ENCODE measurements at places on chromosomes 16 and 17.

- peak; percentile 57 for DNase-seq
Observed at GRCh38 chr17:29390851-29391631, 878 bp downstream of the TAOK1 start.

DNA sequence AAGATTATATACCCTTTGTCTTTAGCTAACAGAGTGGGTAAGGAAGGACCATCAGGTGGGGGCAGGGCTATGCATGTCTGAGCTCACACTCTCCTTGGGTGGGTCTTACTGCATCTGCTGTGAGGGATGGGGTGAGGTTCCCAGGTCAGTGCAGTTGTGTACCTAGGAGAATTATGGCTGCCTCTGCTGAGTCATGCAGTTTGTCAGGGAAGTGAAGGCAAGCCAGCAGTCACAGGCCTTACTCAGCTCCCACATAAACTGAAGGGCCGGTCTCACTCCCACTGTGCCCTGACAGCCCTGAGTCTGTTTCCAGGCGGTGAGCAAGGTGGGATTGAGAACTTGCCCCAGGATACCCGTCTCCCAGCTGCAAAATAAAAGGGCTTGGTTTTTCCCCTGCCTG lies 328.6 kb downstream of the MAP2K6 start:
- no peak for DNase-seq

DNA sequence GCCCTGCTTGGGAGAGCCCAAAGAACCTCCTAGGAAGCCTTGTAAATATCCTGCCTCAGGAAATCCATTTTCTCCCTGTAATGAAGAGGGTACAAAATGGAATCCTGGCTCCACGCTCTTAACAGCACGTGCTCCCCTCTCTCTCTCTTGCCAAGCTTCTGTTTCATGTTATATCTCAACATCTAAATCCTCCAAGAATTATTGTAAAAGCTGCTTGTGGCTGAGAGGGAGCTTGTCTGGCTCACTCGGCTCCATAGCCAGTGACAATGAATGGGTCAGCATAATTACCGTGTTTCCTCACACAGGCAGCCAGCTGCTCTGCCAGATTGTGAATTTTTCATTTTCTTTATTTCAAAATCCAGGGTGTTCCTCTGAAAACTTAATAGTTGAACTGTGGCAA lies 317.8 kb downstream of the RBFOX1 start:
- DNase-seq, result no peak

DNA sequence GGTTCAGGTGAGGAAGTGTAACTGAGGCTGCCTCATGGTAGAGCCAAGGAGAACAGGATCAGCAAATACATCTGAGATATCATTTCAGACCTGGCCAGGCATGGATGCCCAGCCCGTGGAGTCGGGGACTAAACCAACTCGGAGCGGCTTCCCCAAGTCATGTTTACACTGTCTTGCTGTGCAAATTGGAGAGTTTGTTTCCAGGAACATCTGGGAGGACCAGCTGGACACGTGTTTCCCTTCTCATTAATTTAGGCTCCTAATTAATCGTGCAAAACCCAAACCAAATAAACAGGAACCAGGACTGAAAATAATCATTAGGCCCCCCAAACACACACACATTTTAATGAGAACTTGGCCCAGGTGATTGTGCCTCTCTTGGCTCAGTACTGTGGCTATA lies 70.9 kb upstream of the SALL1 start:
- no peak for DNase-seq

DNA sequence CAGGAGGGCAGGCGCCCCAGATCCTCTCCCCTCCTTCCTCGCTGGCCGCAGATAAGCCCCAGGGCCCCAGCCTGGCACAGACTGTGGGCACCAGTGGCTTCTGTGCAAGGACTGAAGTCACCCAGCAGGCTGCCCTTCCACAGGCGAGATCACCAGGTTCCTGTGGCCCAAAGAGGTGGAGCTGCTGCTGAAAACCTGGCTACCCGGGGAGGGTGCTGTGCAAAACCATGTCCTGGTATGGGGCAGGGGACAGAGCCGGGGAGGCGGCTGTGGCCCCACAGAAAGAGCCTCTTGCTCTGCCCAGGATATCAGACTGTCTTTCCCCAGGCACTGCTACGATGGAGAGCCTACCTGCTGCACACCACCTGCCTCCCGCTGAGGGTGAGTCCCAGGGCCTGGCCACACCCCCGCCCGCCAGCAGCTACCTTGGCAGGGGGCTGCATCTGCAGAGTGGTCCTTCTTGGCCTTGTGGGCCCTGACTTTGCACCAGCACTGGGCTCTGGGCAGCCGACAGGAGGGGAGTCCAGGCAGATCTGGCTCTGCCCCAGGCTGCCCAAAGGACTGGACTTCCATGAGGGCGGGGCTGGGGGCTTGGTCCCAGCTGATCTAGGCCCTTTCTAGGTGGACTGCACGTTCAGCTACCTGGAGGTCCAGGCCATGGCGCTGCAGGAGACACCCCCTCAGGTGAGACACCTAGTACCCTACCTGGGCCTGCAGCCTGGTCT lies 615 bp downstream of the CARMIL2 start:
- no peak for DNase-seq

DNA sequence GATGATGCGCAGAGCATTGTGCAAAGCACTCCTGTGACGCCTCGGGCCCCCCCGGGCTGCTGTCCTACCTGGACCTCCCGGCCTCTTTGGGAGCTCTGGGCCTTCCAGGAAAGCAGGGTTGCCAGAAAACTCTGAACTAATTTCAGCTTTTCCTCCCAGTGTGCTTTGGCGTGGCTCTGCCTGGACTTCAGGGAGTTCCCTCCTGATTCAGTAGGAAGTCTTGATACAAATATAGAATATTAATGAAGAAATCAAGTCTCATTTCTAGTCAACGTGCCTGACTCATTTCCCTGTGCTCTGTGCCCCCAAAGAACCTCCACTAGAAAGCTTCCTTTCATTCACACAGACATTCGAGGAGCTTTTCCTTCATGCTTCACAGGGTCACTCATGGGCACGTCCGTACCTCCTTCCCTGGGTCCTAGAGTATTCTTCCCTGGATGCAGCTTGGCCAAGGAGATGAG lies 84.0 kb upstream of the NOL11 start:
- DNase-seq, result no peak

GRCh38 chr16:56898847-56899246 lies 33.1 kb upstream of the HERPUD1 start:
- DNase-seq, result no peak

GRCh38 chr16:24234737-24235136 lies 21.4 kb upstream of the CACNG3 start:
- no peak for DNase-seq

DNA sequence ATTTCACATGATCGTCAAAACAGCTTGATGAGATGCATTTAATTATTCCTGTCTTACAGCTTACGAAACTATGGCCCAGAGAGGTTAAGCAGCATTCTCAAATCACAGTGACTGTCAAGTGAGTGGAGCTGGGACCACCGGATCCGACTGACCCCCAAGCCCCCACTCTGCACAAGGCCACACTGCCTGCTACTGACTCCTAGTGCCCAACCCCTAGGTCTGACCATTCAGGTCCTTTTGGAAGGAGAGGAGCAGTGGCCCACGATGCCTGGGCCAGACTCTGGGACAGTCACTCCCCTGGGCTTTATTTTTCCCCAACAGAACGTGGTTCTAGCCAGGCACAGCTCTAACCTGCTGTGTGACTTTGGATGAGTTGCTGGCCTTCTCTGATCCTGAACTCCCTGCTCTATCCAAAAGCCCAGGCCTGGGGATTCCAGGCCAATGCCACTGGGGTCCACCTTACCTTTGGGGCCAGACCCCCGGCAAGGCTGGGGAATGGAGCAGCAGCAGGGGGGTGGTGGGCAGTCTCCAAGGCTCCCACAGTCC lies 9.9 kb downstream of the TSPOAP1 start:
- DNase-seq, result no peak

DNA sequence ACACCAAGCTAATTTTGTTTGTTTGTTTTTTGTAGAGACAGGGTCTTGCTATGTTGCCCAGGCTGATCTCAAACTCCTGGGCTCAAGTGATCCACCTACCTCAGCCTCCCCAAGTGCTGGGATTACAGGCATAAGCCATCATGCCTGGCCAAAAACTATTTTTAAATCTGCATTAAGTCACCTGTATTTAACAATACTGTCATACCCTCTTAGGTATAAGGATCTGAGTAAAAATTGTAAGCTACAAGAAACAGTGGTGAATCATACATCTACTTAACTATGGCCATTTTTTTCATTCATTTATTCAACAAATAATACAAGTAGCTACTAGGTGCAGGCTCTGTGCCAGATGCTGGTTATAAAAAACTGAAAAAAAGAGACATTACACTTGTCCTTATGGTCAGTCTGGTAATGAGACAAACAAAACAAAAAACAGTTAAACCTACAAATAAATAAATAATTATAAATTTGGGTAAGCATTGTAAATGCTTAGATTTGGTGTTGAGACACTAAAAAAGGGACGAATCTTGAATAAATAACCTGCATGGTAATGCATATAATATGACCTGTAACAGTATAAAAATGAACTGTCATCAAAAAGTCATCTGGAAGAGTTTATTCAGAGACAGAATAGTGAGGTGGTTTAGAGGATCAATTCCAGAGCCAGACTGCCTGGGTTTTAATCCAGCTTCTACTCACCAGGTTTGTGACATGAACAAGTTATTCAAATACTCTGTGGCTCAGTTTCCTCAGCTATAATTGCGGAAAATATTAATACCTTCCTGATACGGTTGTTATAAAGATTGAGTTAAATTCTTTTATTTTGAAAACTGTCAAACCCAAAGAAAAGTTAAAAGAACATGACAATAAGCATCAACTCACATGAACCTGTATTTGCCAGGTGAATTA lies 26.8 kb downstream of the BRIP1 start:
- no peak for DNase-seq

GRCh38 chr16:27242868-27243590 lies 25.5 kb downstream of the NSMCE1 start:
- DNase-seq, result peak; percentile 61

DNA sequence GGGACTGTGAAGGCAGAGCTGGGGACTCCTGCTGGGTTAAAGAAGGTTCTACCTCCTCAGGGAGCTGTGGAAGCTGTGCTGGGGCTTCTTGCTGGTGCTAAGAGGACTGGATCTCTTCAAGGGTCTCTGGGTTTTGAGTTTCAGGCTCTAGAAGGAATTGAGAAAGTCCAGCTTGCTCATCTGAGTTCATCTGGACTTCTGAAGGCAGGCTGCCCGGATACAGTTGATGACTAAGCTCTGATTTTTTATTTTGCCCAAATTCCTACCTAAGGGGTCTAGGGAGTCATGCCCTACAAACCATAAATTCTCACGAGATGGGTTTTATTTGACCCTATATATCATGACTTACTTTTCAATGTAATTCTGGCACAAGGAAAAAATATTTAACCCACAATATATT lies 46.8 kb upstream of the TMEM97 start:
- DNase-seq, result no peak

DNA sequence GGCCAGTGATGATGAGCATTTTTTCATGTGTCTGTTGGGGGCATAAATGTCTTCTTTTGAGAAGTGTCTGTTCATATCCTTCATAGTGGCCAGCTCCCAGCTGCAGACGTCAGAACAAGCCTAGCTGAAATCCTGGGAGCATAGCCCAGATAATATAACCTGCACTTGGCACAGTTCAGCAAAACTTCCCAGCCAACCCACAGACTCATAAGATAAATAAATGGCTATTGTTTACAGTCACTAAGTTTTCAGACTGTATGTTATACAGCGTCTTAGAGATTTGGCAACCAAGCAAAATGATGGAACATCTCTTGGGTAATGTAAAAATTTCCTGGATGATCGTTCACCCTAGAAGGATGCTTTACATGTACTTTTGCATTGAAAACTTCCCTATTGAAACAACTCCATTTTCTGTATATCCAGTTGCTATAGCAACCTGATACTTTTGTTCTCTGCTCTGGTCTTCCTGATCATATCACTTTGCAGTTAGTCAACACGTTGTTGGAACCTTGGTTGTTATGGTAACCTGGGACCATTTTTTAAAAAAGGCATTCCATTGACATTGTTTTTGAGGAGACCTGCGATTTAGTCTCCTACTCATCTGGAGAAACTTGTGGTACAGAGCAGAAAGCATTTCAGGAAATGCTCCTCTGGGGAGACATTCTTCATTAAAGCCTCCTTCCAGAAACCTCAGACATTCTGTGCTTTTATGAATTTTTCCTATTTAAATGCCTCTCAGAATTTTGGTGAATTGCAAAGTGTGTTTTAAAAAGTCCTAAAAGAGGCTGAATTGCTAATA lies 378.7 kb downstream of the HS3ST4 start:
- DNase-seq, result no peak

DNA sequence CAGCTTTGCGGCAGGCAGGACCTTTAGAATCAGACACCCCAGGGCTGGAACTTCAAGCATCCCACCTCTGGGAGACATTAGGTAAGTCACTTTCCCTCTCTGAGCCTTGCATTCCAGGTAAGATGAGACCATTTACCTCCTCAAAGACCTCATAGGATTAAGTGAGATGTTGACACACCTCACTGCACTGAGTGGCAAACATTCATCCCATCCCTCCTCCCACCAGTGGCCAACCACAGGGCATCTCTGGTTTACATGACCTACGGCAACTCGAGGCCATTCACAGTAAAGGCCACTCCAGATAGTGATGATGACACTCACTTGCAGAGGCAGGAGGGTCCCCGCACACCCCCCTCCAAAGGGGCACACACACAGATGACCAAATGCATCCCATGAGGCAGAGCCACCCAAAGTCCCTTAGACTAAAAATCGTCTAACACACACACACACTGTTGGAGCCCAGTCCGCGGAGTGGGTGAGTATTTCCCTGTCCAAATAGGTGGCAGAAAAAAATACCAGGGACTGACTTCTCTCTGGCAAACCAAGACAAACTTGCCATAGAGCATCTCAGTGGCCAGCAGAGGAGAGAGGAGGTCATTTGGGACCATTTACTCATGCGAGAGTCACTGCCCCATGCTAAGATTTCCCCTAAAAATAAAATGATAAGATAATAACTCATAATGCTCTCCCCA lies 454.9 kb downstream of the SOX9 start:
- no peak for DNase-seq

GRCh38 chr16:23509782-23510163 lies 521 bp downstream of the GGA2 start:
- peak; percentile 38 for DNase-seq

DNA sequence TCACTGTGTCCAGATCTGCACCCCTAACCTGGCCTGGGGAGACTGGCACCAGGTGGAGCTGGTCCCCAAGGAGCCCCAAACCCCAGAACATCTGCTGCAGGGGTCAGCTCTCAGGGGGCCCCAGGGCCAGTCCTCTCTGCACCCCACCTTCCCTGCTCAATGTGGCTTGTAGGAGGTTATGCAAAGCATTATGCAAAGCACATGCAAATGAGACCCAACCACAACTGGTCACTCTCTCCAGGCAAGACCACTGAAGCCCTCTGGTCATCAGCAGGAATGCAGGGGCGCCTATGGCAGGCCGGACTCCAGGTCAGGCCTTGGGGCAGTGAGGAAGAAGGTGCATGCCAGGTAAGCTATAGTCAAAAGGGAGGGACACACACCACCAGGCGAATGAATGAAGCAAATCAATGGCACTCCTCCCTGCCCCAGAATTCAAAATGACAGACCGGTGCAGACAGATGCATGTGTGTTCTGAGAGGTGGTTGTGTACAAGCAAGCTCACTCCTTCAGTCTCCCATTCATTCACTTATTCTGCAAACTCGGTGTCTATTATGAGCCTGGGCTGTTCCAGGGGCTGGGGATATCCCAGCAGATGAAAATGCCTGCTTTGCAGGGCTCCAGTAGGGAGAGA lies 48.0 kb downstream of the TMEM235 start:
- DNase-seq, result no peak

Measured in cardiac muscle cell (in vitro differentiated cells and primary cell).